ENCODE measurements at places on chromosomes 2 and 18.

DNA sequence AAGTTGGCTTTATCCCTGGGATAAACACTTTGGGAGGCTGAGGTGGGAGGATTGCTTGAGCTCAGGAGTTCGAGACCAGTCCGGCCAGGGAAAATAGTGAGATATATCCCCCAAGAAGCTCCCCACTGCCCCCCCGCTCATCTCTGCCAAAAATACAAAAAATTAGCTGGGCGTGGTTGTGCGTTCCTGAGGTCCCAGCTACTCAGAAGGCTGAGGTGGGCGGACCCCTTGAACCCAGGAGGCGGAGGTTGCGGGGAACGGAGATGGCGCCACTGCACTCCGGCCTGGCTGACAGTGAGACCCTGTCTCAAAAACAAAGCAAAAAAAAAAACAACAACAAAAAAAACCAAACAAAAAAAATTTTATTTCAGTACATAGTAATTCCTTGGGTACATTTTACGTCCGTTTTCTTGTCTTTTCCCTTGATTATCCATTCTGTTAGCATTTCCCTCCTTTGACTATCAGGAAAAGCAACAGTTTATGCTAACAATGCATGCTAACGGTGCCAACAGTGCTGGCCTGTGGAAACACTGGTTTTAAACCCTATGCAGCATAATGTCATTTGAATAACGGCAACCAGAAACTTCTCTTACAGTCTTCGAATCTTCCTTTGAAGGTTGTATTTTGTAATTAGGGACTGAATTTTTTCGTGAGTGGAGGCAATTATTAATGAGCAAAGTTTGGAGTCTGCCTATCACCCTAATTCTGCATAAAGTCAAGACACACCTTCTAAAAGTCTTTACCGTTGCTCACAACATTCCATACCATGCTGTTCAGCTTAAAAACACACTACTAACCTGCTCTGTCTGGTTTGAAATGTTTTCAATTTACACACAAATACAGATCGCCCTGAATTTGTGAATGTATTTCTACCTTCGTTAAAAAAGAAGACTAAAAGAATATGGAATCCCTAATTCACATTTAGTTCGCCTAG is 721 bp upstream of the MIB1 start:
- no peak for DNase-seq

- DNase-seq = no peak
These were observed 308.8 kb upstream of the FIGN start for GRCh38 chr2:164044622-164045021.

DNA sequence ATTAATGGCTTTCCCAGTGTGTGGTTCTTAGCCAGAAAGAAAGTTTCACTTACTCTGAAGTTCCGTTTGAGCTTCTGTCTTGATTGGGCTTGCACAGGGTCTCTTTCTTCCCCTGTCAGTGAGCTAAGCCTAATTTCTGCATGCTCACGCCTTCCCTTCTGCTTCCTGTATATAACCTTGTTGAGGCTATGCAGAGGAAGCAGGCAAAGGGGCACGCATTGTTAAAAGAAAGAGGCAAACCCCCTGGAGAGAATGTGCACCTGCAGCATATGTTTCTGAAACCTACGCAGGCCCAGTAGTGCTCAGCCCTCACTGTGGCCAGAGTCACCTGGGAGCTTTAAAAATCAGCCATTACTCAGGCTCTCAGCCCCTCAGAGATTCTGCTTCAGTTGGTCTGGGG is 14.5 kb upstream of the PLA2R1 start:
- no peak for DNase-seq

DNA sequence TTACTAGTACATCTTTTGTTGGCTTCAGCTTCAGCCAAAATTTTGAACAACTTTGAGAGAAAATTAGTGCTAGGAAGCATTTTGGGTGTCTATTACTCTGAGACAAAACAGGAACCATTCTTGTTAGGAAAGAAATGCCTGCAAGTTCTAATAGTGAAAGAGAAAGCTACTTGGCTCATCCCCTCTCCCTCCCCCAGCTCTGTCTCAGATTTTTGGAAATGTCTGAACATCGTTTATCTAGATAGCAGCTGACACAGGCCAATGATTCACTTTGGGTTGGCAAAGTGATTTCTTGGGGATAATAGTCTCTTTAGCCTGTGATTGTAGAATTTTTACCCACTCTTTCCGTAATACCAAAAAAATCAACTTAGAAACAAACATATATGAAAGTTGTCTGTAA is 42.3 kb upstream of the PTPRM start:
- DNase-seq = no peak

GRCh38 chr2:227411320-227411989 is 23.7 kb upstream of the SCYGR1 start:
- peak; percentile 39 for DNase-seq

Data from activated CD8-positive, alpha-beta memory T cell treated with anti-CD3 and anti-CD28 coated beads, Interleukin-2, amount 50 U/mL, for 4 hours (primary cell).